ENCODE measurements at places on chromosomes 3 and 15.

- no peak for DNase-seq
Observed at GRCh38 chr3:149547413-149547812, 72.9 kb downstream of the TM4SF4 start.

DNA sequence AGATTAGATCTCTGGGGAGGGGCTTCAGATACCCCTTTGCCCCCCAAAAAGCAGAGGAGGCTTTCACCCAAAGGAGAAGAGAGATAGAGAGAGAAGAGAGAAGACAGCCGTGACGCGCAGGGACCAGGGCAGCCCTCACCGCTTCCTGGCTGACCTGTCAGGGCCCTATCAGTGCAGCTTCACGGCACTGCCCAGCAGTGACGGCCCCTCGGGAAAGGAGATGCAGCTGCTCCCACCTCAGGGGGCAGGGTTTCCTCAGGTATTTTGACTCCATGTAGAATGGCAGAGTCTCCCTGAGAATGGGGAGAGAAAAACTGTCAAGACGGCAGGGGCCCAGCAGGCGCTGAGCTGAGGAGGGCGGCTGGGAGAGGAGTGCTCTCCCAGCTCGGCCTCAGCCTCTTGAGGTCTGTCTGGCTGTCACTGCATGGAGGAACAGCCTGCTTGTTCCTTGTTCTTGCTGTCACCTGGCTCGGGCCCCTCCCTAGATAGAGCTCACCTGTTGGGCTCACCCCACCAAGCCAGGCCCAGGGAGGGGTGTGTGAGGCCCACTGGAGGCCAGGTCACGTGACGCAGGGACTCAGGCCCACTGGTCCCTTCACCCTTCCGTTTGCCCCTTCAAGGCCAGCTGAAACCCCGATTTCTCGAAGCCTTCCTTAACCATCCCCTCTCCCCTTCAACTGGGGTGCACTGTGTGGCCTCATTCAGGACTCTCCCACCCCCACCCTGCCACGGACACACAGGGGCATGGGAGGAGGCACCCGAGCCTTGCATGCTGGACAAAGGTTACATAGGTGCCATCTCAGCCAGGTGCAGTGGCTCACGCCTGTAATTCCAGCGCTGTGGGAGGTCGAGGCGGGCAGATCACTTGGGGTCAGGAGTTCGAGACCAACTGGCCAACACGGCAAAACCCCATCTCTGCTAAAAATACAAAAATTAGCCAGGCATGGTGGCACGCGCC lies 28.2 kb downstream of the LOXL1 start:
- DNase-seq: no peak

- DNase-seq: no peak
Observed at GRCh38 chr3:69087030-69087791, 2.5 kb downstream of the ARL6IP5 start.

DNA sequence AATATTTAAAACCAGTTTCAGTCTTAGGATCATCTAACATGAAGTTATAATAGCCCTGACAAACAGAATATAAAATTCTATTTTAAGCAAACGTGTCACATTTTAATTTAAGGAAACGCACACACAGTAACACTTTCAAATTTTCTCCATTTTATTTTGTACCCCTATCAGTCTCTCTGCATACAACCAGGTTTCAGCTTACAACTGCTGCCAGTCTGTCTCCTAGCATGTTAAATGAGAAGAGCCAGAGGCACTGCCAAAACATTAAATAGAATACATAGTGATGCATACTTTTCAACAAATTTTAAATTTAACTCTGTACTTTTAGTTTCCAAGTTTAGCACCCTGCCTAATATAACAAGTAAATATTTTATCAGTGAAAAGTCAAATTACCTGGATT lies 60.8 kb downstream of the UACA start:
- DNase-seq: no peak

DNA sequence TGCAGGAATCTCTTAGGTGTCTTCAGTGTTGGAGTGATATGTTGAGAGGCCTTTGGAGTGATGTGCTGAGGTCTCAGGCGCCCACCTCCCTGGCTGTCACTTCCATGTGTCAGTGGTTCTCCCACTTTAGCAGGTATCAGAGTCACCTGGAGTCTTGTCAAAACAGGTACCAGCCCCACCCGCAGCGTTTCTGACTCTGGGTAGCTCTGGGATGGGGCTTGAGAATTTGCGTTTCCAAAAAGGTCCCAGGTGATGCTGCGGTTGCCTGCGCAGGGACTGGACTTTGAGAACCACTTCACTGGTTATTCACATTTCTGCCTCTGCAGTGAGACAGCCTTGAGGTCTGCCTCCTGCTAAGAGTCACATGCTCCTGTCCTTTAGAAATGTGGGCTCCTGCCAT lies 15.5 kb downstream of the UMPS start:
- no peak for DNase-seq

- DNase-seq: no peak
Observed at GRCh38 chr15:57870667-57871066, 164.2 kb downstream of the POLR2M start.

Measured in NCI-H1436 treated with DMSO at 0.1 percent for 48 hours (cell line).